Neural crest cell (in vitro differentiated cells): ENCODE measurements at places on chromosomes 13 and 19. TPM values are rescaled to one million over a fixed set of nuclear protein-coding genes. Genes with fewer than 3 reads are reported as not detected.

Gene NUFIP1
- 11.6 and 12.8 TPM in 2 replicates for total RNA-seq

- H3K27ac ChIP-seq = peak overlapping the region; percentile 88
- H3K4me3 ChIP-seq = peak overlapping the region; percentile 94
- no peaks in the 10 kb centered on the region for H3K27me3 ChIP-seq
- H3K36me3 ChIP-seq = peaks cover 4% of the 10 kb centered on the region
These were observed 1.2 kb downstream of the LPAR2 start for GRCh38 chr19:19626516-19627472.

- no peaks in the 10 kb centered on the region for H3K4me1 ChIP-seq
- no peaks in the 10 kb centered on the region for H3K36me3 ChIP-seq
- no peak for DNase-seq
- no peaks in the 10 kb centered on the region for H3K27me3 ChIP-seq
- H3K4me3 ChIP-seq = no peak overlapping the region
- H3K27ac ChIP-seq = no peak overlapping the region
These were observed 9.6 kb downstream of the PRR22 start for GRCh38 chr19:5774921-5775320.

GRCh38 chr19:48837687-48838086 is 1.4 kb upstream of the HSD17B14 start:
- peaks cover 30% of the 10 kb centered on the region for H3K4me1 ChIP-seq
- DNase-seq = no peak
- no peaks in the 10 kb centered on the region for H3K27me3 ChIP-seq
- H3K36me3 ChIP-seq = peaks cover 3% of the 10 kb centered on the region
- no peak overlapping the region for H3K27ac ChIP-seq

DNA sequence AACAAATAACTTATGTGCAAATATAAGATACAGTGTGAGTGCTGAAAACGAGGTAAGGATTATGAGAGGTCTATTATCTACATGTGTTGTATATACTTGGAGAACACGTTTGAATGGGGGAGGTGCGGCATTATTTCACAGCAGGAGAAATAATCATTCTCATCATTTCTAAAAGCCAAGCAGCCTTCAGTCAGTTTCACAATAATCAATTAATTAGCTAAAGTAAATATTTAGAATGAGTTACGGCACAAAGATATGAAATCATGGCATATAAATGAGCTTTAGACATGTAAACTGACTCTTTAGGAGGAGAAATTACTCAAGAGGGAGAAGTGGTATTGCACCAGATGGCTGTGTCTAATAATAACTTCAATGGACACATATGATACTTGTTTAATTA is 366.6 kb downstream of the DNAJC15 start:
- H3K4me3 ChIP-seq = no peak overlapping the region
- no peak for DNase-seq
- no peaks in the 10 kb centered on the region for H3K36me3 ChIP-seq
- H3K27ac ChIP-seq = no peak overlapping the region
- H3K27me3 ChIP-seq = no peaks in the 10 kb centered on the region
- H3K4me1 ChIP-seq = no peaks in the 10 kb centered on the region

DNA sequence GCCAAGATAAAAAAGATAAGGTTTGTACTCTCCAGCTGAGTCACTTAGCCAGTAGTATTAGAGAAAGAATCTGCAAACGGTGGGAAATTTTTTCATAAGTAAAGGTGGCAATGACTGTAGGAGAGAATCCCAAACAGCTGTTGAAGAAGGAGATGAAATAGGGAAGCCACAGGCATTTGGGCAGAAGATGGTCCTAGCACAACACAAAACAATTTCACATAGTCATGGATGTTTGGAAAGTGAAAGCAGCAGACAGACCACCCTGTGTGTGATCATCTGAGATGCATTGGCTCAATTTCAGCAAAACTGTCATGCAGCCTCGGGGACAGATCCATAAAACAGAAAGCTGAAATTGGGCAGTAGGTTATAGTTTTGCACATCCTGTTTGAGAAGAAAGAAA is 2832.4 kb downstream of the PCDH9 start:
- no peaks in the 10 kb centered on the region for H3K4me1 ChIP-seq
- no peaks in the 10 kb centered on the region for H3K36me3 ChIP-seq
- no peaks in the 10 kb centered on the region for H3K27me3 ChIP-seq
- no peak overlapping the region for H3K4me3 ChIP-seq

- H3K4me1 ChIP-seq = peaks cover 52% of the 10 kb centered on the region
- peaks cover 14% of the 10 kb centered on the region for H3K36me3 ChIP-seq
- no peak overlapping the region for H3K4me3 ChIP-seq
- peak overlapping the region; percentile 48 for H3K27ac ChIP-seq
- no peaks in the 10 kb centered on the region for H3K27me3 ChIP-seq
These were observed 252.5 kb downstream of the LHFPL6 start for GRCh38 chr13:39350461-39350881.

DNA sequence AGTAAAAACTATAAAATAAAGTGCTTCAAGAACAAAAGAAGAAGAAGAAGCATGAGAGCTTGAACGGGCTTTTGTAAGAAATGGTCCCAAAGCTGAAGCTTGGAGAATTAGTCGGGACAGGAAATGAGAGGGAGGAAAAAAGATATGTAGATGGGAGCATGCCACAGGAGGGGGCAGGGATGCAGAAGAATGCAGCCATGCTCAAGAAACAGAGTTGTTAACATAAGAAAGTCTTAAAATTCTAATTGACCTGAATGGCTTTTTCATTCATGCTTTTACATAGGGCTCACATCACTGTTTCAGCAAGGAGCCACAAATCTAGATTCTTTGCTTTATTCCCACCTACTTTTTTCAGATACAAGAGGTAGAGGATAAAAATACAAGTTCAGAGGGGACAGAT is 27.7 kb upstream of the NBEA start:
- H3K27ac ChIP-seq = no peak overlapping the region
- no peak for DNase-seq
- no peak overlapping the region for H3K4me3 ChIP-seq
- H3K36me3 ChIP-seq = no peaks in the 10 kb centered on the region
- H3K27me3 ChIP-seq = no peaks in the 10 kb centered on the region
- H3K4me1 ChIP-seq = peaks cover 5% of the 10 kb centered on the region

DNA sequence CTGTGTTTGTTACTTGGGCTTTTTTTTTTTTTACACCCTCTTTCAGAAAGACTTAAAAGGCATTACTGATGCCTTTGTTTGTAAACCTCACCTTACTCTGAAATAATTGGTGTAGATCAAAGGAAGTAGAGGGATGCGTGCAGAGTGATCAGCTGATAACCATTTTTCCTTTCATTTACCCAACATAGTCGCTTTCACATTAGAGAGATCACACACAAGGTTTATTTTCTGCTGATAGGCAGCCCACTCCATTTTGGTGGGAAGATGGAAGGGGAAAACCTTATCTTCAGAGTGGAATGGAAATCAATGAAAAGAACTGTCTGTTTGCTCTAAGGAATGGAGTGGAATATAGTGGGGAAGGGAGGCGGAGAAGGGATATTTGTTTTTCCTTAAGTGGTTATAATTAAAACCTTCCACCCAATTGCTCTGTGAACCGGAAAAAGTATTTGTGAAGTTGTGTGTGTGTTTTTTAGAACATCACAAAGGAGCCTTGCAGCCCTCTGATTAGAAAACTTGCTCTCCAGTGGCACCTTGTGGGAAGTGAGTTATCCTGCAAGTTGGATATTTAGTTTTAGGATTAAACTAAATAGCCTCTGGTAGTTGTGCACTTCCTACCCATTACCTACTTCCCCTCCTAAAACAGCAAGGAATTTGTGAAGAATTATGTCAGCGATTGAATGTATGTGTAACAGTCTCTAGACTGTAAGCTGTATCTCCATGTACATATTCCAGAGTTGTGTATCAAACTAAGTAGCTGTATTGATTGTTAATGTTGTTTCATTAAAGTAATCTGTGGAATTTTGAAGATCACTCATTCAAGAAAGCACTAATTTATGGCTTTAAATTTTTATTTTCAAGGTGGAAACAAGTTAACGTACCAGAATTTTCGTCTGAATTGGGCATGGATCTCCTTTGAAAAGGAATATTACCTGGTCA is 76.8 kb downstream of the FREM2 start:
- H3K36me3 ChIP-seq = peaks cover 2% of the 10 kb centered on the region
- H3K4me1 ChIP-seq = peaks cover 21% of the 10 kb centered on the region
- H3K27ac ChIP-seq = peak overlapping the region; percentile 82
- H3K4me3 ChIP-seq = no peak overlapping the region
- no peaks in the 10 kb centered on the region for H3K27me3 ChIP-seq

DNA sequence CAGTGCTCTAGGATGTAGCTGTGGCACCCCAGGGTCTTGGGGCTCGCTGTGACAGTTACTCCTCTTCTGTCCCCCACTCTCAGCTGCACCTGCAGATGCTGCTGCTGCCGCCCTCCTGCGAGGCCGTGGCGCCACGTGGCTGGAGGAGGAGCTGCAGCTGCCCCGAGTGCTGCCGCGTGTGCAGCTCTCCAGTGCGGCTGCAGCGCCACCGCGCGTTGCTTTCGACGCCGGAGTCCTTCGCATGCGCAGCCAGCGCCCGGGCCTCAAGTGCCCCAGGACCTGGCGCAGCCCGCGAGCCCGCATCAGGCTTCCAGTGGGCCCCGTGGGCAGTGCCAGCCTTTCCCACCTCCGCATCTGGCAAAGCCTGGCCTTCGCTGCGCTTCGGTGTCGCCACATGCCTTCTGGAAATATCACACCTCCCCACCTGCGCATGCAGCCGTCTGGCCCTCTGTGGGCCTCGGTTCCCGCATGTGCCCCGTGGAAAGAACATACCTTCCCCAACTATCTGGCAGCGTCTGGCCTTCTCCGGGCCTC is 692 bp upstream of the ZNF580 start:
- H3K27me3 ChIP-seq = peaks cover 21% of the 10 kb centered on the region
- H3K36me3 ChIP-seq = peaks cover 16% of the 10 kb centered on the region
